ENCODE measurements at places on chromosomes 2 and 18.

DNA sequence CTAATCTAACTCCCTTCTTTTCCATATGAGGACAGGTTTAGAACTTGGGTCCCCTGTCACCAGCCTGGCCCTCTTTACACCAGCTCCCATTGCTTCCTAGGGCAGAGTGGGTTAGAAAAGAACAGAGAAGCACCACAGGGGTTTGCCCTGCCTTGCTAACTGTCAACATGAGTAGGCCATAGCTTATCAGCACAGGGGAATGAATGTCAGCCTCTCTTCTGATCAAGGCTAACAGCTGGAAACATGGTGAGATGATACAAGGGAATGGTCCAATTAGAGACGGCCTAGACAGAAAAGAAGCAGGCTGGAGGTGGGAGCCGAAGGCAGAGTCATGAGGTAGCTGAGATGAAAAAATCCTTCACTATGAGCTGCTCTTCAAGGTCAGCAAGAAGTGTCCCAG lies 189.4 kb upstream of the ACAA2 start:
- no peak for DNase-seq

DNA sequence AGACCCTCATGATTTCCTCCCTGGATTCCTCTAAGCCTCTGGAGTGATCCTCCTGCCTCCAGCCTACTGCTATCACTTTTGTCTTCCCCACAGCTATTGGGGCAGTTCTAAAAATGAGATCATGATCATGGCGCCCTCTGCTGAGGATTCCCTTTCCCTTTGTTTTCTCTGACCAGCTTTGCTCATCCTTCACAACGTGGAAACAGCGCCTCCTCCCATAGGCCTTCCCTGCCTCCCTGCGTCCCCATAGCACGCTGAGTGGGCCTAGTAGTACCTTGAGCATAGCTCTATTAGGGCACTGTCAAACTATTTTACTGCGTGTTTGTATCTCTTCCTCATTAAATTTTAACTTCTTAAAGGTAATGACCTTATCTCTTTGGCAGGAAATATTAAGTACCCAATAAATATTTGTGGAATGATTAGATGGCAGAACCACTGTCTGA lies 207.0 kb upstream of the FANCL start:
- DNase-seq = peak; percentile 94

GRCh38 chr2:129903586-129904425 lies 75.7 kb upstream of the RAB6C start:
- no peak for DNase-seq

- DNase-seq = peak; percentile 74
Measured at GRCh38 chr2:175233135-175233719, 51.7 kb upstream of the ATP5MC3 start.

DNA sequence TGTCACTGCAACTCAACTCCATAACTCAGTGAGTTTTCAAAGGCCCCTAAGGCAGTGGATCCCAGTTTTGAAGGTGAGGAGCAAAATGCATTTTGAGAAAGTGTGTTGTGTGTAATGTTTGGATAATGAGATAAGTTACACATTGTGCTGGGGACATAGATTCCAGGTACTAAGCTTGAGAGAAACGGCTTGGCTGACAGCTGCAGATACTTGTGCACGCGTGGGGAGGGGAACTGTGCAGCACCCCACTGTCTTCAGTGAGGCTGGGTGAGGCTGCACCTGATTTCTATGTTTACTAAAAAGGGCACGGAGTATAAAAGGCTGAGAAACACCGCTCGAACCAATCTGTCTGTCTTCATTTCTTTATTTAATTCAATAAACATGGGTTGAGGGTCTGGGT lies 254.0 kb upstream of the COPS8 start:
- no peak for DNase-seq

DNA sequence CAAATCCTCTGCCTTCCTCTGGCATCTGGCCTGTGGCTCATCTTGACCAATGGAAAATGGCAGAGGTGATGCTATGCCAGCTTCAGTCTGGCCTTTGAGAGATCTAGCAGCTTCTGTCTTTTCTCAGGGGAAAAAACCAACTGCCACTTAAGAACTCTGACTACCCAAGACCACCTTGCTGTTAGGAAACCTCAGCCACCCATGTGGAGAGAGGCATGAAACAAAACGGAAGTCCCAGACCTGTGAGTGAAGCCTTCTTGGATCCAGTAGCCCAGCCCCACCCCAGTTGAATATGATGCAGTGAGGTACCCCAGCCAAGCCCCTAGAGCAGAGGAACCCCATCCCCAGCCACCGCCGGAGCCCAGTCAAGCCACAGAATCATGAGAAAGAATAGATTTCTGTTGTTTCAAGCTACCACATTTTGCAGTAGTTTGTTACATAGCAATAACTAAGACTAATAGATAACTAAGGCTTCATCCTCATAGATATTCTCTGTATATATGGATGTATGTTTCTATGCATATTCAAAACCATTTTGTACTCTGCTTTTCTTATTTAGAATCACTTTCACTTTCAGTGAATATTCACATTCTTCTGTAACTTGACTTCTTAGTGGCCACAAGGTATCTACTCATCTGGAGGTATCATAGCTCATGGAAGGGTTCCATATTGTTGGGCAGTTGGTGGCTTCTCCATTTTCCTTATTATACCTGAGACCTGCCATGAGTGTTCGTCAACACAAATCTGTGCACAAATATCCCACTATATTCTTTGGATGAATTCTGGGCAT lies 142.1 kb downstream of the FBXO15 start:
- peak; percentile 2 for DNase-seq

DNA sequence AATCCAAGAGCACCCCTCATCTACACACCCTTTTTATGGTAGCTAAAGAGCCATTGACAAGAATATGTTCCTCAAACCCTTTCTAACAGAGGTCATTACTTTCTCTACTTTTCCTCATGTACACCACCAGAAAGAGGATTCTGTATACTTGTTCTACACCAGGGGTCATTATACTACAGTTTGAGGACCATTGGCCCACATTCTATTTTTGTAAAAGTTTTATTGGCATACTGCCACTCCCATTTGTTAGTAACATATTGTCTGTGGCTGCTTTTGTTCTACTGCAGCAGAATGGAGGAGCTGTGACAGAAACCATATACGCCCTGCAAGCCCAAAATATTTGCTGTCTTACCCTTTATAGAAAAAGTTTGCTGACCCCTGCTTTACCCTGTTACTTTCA lies 14.3 kb downstream of the HTR2B start:
- peak; percentile 11 for DNase-seq

- DNase-seq = no peak
Measured at GRCh38 chr18:2420367-2420766, 150.9 kb downstream of the METTL4 start.

- no peak for DNase-seq
Measured at GRCh38 chr2:111710085-111710484, 173.9 kb downstream of the ANAPC1 start.

DNA sequence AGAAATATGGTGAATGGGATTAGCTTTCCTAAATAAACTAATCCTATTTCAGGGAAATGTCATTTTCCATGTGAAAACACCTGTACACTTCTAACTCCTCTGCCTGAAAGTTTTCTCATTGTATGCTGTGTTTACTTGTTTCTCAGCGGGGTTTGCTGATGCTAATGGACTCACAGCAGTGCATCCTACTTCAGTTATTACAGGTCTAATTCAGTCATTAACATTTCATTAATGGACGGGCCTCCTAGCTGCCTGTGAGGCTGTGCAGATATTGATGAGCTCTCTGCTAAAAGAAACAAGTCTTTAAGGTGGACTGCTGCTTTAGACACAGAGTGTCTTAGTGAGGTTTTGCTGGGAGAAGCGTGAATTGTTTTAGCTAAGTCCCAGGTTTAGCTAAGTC lies 1342.0 kb upstream of the ZEB2 start:
- DNase-seq = no peak

DNA sequence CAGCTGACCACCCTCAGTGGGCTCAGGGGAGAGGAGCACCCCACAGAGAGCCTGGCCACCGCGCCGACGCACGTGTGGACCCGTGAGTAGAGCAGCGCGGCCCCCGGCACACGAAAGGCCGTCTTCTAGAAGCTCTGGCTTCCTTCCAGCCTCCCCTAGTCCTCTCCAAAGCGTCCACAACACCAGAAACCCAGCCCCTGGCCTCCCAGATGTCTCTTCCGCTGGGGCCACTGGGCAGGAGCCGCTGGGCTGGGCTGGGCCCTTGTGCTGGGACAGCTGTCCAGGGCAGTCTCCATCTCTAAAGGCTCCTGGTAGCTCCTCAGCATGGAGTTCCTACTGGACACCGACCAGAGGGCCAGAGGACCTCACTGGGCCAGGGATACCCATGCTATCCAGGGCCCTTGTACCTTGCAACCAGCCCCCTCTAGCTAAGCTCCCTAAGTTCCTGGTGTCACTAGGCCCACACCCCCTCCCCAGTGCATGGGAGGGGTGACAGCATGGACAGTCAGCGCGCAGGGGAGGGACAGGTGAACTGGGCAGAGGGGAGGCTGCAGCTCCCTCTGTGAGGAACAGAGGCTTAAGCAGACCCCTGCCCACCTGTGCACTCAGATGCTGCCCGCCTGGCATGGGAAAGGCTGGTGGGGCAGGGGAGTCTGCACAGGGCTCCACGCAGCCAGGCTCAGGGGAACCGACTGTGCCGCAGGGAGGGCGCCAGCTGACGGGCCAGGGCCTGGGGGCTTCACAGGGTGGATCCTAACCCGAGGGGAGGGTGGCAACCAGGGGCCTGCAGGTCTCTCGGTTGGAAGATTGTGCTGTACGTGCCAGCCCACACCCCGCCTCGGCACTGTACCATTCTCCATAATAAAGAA lies 32.9 kb downstream of the MTERF4 start:
- DNase-seq = no peak

Data from OCI-M1 (cell line).